ENCODE measurements at places on chromosomes 1 and 21.

GRCh38 chr1:58815069-58815685 is 31.3 kb upstream of the JUN start:
- DNase-seq: peak; percentile 96

DNA sequence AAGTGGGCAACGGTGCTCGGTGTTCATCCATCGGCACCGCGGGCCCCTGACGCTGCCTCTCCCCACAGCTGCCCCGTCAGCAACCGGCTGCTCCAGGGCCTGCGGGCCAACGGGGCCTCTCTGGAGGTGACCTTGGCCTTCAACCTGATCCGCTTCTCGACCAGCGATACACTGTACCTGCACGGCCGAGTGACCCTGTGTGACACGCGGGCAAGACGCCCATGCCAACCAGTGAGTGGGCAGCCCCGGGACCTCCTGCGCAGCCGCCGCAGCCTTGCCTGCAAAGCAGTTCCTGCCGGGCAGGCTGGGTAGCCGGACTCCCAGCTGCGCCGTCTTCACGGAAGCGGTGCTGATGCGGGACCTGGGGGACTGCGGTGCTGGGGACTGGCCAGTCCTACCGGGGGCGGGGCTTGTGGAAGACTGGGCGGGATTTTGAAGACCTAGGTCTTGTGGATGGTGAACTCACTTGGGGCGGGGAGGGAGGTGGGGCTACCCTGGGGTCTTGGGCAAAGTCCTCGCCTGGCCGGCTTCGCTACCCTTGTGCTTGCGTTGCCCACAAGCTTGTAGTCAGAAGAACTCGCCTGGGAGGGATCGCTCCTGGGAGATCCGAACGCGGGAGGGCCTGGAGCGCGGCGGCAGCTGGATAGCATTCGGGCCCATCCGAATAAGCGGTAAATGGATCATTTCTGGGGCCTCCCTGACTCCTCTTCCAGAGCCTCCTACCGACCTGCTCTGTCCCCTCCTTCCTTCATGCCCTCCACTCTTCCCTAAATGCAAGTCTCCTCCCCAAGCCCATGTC is 8.8 kb upstream of the CEP85 start:
- peak; percentile 88 for DNase-seq

DNA sequence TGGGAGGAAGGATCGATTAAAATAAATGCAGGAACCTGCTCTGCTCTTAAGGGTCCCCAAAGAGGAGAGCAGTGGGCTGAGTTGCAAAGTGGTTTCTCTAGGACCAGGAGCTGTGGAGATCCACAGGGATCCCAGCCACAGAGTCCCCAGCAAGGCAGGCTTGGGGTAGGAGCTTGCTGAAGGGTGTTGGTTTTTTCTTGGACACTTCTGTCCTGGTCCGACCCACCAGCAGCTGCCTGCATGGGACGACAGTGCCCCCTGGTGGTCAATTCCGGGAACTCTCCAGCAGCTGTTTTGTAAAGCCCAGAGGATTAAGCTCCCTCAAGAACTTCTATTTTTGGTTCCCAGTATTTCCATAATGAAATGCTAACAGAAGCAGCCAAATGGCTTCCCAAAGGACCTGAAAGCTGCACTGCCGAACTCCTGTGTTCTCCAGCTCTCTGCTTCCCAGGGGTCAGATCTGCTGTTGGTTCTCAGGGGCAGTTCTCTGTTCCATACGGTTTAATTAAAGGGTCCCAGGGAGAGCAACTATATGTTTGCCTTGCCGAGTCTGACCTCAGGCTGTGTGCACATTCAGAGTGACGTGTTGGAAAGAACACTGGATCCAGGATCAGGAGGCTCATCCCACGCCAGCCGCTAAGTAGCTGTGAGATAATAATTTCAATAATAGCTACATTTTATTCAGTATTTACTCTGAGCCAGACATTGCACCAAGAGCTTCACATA is 23.2 kb downstream of the NENF start:
- DNase-seq: peak; percentile 89

DNA sequence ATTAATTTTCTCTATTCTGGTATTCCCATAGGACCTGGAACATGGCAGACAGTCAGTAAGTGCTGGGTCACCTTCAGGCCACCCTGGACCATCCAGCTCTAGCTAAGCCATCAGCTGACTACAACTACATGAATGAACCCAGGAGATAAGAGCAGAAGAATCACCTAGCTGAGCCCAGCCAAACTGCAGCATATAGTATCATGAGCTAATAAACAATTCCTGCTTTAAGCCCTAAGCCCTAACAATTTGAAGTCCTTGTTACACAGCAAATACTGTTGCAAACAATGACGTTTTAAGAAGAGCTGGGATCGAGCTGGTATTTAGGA is 14.2 kb upstream of the CITED4 start:
- no peak for DNase-seq

- no peak for DNase-seq
Measured at GRCh38 chr1:56441601-56442000, 137.8 kb downstream of the PLPP3 start.

DNA sequence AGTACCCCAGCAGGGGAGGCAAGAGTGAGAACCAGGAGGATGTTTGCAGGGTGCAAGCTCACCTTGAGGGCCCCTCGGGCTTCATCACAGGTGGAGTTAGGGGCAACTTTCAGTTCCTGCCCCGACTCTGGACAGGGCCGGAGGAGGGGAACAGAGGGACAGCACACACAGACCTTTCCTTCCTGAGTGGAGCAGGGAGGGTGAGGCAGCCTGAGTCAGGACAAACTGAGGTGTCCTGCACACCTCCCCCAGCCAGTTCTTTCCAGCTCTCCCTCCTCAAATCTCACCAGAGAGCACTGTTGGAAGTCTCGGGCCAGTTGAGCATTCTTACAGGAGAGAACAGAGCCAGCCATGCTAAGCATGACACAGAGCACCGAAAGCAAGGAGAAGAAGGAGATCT is 1.5 kb downstream of the ENTREP3 start:
- no peak for DNase-seq

DNA sequence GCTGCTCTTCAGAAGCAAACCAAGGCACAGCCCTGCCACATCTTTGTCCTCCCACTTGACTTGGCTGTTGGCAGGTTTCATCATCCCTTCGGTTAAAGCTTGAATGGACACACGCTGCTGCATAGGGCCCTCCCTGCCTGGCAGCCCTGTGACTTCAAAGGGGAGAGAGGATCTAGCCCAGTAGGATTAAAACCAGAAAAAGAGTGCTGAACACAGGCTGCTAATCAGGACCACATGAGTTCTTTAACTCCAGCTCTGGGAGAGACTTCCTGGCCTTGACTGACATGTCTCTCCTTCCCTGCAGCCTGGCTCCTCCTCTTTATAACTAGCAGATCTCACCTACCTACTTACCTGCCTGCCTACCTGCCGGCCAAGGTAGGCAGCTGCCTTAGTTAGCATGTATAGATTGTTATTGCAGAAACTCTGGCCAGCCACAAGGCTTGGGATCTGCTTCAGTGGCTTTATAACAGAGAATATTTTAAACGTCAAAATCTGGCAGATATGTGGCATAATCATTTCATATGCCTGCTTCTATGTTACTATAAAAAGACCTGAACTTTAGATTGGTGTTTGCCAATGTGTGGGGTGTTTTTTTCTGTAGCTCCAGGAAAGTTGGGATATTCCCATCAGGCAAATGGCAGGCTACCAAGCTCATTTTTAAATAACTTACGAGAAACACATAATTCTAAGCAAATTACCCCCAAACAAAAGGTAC is 49.4 kb downstream of the ERG start:
- DNase-seq: no peak

- peak; percentile 27 for DNase-seq
Measured at GRCh38 chr1:47697616-47698335, 259.9 kb downstream of the FOXD2 start.

DNA sequence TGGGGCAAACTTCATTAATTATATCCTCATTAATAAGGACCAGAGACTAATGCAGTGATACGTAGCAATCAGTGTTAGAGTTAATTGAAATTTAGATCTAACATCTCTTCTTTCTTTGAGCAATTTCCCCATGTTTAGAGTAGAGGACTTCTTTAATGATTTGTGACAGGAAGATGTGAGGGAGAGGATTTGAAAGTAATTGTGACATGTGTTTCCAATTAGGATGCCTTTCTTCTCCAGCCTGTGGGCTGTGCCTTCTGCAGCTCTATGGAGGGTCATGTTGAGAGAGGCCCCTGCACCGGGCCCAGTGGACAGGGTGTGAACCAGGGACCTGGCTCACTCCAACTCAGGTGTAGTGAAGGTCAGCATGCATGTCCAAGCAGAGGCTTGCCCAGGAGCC is 103.0 kb downstream of the GREM2 start:
- no peak for DNase-seq

GRCh38 chr1:78004719-78005447 is at the start of gene DNAJB4:
Gene DNAJB4 (plus strand): TSS chr1:78004939. CDS start chr1:78005111, 172 bp downstream.
- no peak for DNase-seq

- peak; percentile 88 for DNase-seq
Measured at GRCh38 chr1:39540504-39541031, 36.0 kb downstream of the PABPC4 start.

DNA sequence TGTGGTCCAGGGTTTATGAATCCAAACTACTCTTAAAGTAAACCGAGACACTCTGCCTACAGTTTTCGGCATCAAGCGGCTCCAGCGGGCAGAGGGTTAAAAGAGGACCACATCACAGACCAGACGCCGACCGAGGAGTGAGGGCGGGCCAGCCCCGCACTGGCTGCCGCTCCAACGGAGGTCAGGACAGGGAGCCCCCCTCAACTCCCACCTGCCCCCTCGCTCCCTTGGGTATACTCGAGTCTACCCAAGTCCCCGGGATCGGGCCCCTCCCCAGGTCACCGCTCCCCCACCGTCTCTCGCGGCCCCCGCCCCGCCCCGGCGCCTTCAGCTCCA is 312 bp downstream of the ARNT start:
- no peak for DNase-seq

- no peak for DNase-seq
Measured at GRCh38 chr1:114107474-114108435, 45.9 kb downstream of the SYT6 start.

DNA sequence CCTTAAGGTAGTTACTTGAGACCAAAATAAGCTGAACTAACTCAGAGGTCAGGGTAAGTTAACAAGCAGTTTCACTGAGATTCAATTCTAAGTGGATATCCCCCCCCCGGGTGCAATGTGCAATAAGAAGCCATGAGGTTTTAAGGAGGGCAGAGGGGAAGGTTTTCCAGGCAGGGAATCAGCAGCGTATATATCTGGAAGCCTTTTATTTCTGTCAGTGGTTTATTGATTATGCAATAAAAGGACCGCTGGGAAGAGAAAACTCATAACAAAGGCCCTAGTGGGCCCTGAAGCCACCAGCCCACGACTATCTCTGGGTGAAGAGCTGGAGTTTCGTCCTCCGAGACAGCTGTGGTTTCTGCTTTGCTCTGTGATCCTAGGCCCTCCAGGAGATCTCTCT is 53.1 kb upstream of the CTPS1 start:
- no peak for DNase-seq

- peak; percentile 41 for DNase-seq
Measured at GRCh38 chr21:45598666-45599065, 44.9 kb upstream of the PCBP3 start.

DNA sequence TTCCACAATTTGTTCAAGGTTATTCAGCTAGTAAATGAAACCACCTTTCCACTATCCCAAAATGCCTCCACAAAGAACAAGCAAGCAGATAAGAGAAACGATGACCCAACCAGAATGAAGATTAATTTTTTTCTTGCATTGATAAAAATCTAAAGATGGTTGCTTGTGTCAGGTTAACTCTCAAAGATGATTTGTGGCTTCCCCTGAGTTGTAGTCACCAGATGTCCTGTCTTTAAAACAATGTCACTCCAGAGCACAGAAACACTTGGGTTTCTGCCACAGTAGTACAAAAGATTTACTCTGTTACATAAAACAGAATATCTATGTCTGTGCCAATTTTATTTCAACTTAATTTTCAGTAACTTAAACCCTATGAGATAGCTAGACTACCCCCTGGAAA is 11.4 kb upstream of the CCDC17 start:
- no peak for DNase-seq

DNA sequence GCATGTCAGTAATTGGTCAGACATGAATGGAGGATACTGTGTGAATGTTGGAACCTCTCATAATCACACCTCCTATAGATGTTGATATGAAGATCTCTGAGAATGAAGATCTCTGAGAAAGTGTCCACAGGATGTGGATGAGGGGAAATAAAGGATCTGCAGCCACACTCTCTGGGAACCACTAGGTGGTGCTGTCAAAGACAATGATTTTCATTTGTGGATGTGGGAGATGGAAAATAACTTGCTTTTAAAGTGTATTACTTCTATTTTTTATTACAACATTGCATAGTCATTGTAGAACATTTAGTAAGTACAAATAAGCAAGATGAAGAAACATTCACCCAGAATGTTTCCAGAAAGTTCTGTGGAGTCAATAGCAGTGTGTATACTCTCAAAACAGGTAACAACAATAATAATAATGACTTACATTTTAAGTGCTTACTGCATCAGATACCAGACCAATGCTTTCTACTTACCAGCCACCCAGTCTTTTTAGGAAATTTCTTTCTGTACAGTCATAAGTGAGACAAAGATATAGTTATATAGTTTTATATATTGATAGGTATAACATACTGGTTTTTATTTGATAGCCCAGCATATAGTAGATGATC is 128.2 kb downstream of the ATG4C start:
- no peak for DNase-seq

- no peak for DNase-seq
Measured at GRCh38 chr1:112040891-112041740, 51.6 kb upstream of the KCND3 start.

GRCh38 chr1:56827711-56828110 is 8.5 kb upstream of the FYB2 start:
- no peak for DNase-seq

DNA sequence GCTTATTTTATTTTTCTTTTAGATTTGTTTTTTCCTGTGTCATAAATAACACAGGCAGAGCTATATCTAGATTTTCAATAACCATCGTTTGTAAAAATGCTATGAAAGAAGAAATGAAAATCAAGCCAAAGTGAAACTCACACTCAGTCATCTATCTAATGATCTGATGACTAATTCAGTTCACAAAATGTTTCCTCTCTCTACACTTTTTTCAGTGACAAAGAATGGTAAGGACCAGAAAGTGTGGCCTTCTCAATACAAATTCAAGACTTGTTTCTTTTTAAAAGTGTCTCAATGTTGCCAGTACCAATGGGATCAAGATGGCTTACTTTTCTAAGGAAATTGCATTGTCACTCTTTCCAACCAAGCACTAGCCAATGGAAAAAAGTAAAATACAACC is 282.8 kb upstream of the PKN2 start:
- no peak for DNase-seq

DNA sequence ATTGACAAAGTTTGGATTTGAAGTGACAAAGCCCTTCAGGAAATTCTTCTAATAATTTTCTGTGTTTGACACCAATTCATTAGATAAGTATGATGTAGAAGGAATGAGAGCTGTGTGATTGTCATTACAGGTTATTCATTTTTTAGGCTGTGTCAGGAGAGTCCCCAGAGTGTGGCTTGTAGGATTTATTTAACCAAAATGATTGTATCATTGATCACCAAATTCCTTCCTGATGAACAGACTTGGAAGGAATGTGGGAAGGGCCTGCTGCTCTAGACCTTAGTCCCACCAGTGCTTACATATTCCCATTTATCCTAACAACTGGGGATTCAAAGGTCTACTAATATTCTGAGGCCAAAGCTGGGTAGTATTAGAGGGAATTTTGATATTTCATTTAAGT is 383.3 kb upstream of the KAZN start:
- DNase-seq: no peak
